ENCODE measurements at places on chromosomes 3 and 15.
A peak's percentile ranks its signal among the peaks of the same experiment; 100 is the strongest.

DNA sequence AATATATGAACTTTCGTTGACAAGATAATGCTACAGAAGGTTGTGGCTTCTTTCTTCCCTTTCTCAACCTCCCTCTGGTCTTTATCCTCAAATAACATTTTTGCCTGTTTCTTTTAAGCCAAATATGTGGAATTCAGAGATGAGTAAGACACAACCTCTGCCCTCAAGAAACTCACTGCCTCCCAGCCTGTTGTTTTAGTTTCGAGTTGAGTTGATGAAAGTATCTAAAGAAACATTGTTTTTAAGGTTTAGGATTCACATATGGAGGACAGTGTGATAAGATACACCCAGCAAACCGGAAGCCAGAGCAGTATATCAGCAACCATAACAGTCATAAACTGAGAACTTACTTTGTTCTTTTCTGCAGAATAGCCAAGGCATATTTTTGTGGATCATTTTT lies 218.6 kb downstream of the THSD4 start:
- no peak for DNase-seq

GRCh38 chr3:70832089-70832833 lies 519.8 kb upstream of the MDFIC2 start:
- no peak for DNase-seq

DNA sequence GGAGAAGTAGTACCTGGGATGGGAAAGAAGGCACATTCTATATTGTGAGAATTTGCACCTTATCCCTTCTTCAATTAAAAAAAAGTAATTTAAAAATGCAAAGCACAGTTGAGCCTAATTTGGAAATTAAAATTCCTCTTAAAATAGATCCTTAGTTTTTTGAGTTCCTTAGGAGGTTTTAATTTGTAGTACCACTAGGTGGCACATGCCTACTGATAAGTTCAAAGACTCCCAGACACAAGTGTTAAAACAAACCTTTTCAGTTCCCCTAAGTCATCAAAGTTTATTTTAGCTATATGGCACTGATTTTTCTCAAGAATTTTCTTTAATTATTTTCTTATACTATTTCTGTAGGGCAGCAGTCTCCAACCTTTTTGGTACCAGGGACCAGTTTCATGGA lies 127.6 kb upstream of the AZI2 start:
- peak; percentile 41 for DNase-seq

DNA sequence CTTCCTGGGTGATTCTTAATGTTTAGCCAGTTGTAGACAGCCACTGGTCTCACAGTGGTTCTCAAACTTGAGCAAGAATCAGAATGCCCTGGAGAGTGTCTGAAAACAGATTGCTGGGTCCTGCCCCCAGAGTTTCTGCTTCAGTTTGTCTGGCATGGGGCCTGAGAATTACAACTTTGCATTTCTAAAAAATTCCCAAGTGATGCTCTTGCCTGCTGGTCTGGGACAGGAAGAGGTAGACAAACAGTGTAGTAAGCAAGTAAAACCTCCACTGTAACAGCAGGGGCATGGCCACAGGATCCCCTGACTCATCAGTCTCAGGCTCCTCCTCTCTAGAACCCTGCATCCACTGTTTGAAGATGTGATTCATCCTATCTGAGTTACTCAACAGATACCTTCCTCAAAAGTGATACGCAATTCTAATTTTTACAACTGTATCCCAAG lies 36.5 kb downstream of the DZIP1L start:
- peak; percentile 83 for DNase-seq

DNA sequence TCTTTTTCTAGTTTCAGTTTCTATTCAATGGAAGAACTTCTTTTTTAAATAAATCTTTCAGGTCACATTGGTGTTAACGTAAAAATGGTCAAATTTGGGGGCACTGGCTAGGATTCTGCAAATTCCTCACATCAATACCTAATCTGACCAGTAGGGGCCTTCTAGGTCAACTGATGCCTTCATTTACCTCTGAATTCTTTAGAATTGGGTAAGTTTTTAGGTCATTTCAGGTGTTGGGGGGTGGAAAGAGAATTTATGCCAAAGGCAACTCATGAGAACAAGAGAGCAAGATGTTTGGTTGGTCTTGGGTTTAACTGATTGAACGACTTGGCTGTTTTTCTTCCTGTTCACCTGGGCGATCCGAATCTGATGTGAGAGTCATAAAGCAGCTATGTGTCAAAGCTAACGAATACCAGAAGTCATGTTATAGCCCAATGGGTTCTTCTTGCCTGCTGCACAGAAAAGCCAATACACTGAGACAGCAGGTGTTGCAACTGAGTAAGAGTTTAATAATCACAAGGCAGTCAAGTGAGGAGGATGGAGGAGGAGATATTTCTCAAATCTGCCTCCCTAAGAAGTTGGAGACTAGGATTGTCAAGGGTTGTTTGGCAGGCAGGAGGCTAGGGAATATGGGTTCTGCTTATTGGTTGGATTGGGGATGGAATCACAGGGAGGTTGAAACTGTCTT lies 15.3 kb downstream of the LRRC49 start:
- no peak for DNase-seq

DNA sequence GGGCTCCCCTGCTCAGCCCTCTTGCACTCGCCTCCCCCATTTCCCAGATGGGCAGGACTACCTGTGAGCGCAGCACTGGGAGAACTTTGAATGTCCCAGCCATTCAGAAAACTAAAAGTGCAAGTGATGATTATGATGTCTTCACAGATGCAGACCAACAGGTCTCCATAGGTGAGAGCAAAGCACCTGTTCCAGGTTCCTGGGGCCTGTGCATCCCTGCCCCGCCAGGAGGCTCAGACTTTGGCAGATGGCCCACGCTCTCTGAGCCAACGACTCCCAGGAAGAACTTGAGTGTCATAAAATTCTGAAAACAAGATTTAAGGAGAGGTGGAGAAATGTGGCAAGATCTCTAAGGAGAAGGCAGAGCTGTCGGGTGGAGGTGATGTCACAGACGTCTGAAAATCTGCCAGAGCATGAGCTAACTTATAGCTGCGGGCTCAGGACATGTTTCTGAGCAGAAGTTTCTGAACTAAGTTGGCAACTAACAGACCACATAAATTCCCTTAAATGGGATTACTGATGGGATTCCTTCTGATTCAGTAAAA lies 110.8 kb upstream of the IGF1R start:
- DNase-seq, result no peak

DNA sequence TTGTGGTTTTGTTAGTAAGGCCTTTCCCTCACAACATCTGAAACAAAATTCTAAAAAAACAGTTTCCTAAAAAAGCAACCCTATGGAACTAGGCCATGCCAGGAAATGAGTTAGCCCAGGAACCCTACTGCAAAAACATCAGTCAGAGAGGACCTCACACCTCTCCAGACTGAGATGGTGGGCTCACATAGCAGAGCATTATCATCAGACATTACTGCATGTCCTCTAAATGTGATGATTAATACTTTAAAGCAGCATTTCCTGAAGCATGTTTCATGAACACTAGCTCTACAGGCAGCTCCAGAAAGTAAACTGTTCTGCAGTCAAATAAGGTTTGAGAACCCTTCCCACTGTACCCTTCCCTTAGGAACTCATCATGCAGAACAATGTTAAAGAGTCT lies 232.3 kb upstream of the MRPL3 start:
- DNase-seq, result no peak

DNA sequence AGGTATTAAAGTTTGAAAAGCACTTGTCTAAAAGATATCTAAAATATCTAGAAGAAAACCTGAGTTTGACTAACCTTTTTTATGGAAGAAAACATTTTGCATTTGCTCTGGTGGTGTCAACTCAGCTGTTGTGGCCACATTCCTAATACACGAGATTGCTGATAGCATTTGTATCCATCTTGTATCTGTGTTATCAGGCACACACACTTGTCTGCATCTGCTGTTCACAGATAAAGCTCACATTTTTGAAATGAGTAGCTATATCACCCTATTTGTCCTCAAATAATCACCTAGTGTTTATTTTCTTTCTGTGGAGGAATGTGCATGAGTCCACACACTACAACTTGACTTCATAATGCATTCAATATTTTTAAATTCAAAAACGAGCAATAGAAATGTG lies 632.3 kb upstream of the NR2F2 start:
- DNase-seq, result no peak

- DNase-seq, result peak; percentile 52
Measured at GRCh38 chr3:100634493-100635272, 25.3 kb downstream of the ADGRG7 start.

GRCh38 chr3:116087426-116087825 lies 357.9 kb downstream of the LSAMP start:
- no peak for DNase-seq

- DNase-seq, result no peak
Measured at GRCh38 chr15:49895347-49896223, 223.4 kb downstream of the ATP8B4 start.

All from ACHN (cell line).